Kasumi-1 (cell line): ENCODE measurements at places on chromosomes 5 and 9.
A peak's percentile ranks its signal among the peaks of the same experiment; 100 is the strongest.

DNA sequence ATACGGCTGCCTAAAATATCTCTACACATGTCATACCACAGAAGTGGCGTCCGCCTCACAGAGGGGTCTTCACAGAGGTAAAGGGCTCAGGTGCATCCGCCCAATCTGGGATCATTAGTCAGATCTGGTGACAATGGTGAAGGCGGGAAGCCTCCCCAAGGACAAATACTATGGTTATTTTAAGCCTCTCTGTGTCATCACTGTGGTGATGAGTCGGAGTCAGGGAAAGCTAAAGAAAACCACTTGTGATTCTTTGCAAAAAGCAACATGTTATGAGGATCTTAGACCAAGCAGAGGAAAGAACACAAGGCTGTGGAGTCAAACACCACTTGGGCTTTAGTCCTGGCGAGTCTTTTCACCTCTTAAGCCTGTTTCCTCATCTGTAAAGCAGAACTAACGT lies 190.4 kb downstream of the DRD1 start:
- DNase-seq = no peak

DNA sequence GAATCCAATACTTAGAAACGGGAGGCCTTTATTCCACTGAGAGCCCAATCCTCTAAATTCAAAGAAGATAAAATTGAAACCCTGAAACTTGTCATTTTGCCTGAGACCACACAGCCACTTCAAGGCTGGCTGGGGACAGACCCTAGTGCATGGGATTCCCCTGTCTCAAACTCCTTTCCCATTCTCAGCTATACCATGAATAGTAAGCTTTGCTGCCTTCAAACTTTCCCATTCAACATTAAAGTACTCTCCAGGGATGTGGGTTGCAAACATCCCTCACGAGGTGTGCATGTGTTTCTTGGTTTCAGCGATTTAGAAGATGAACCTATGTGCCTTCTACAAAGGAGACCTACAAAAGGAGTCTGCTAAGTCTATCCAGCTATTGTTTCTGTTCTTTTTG lies 64.6 kb downstream of the GABRB2 start:
- no peak for DNase-seq

DNA sequence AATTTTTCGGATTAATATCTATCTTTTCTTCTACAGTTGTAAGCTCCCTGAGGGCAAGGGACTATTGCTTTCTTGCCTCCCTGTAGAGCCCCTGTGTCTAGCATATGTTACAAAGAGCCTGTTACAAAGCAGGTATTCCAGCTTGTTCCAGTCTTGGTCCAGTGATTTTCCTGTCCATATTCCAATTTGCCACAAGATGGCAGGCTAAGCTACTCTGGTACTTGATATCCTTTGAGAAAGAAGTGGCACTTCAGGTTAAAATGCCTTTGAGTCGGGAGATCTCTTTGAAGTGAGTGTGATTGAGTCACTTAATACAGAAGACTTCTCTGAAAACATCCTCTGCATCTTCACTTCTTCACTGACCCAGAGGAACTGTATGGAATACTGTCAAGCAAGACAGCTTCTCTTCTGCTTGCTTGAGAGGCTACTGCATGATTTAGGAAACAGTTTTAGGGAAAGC lies 24.5 kb downstream of the CAVIN4 start:
- peak; percentile 50 for DNase-seq

- DNase-seq = no peak
Observed at GRCh38 chr5:123868267-123868666, 356.3 kb downstream of the CSNK1G3 start.

GRCh38 chr5:175032013-175032412 lies 307.6 kb downstream of the MSX2 start:
- DNase-seq = no peak

- no peak for DNase-seq
Observed at GRCh38 chr9:134782921-134783698, 97.5 kb upstream of the FCN2 start.

DNA sequence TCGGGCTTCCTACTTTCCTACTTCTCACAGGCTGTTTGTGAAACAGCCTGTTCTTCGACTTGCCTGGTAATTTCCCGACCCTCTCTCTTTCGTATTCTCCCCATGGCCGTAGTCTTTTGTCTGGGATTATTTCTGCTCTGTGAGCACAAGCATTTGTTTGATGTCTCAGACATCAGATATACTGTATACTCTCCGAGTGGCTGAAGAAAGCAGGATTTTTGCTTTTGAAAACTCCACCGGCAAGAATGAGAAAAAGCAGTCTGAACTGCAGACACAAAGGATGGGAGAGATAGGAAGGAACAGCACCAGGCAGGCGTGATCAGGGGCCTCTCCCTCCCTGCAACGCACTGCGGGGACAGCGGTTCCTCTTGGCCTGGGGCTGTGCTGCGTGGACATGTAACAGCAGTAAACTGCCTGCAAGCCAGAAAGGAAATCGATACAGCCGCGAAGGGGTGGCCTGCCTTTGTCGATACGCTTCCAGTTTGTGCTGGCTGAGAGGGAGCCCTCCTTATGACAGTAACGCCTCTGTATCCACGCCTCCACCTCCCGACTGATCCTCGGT lies 313.9 kb upstream of the TLE4 start:
- DNase-seq = peak; percentile 47

- peak; percentile 79 for DNase-seq
Observed at GRCh38 chr5:16791036-16791705, 144.9 kb downstream of the MYO10 start.

- DNase-seq = no peak
Observed at GRCh38 chr9:83291196-83291595, 228.3 kb upstream of the RASEF start.

GRCh38 chr9:126569036-126569435 lies 44.7 kb upstream of the LMX1B start:
- DNase-seq = no peak
